ENCODE measurements at places on chromosomes 3 and 15.

DNA sequence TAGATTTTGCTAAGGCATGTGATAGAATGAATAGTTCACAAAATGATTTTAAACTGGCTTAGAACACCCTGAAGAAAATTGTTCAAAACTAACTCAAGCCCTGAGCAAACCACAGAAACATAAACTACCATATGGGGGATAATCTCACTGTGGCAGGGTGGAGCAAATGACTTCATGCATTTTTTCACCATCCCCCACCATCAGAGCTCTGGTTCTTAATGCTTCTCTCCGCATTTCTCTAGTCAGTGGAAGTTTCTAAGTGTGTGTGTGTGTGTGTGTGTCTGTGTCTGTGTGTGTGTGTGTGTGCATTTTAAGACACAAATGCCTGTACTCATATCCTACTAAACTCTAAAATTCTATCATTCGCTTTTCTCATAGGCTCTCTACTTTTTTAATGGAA lies 107.1 kb upstream of the PHLDB2 start:
- DNase-seq = no peak

- DNase-seq = no peak
Observed at GRCh38 chr3:23219552-23219951, 16.4 kb downstream of the UBE2E2 start.

GRCh38 chr3:33437556-33438283 lies 2.5 kb downstream of the UBP1 start:
- no peak for DNase-seq

DNA sequence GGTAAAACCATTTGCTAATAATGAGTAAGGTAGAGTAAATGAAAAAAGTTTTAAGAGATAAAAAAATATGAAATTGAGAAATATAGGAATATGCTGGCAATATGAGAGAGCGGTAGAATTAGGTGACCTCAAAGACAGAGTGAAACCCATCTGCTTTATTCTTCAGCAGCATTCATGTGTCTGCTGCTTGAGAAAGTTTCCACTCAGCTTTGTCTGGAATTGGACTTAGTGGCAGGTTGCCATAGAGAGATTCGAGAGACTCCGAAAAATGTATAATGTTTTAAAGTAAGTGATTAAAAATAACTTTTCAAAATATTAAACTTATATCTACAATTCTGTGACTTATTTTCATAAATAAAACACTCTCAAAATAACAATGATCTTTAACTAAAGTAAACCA lies 5.0 kb downstream of the SUCNR1 start:
- DNase-seq = no peak

DNA sequence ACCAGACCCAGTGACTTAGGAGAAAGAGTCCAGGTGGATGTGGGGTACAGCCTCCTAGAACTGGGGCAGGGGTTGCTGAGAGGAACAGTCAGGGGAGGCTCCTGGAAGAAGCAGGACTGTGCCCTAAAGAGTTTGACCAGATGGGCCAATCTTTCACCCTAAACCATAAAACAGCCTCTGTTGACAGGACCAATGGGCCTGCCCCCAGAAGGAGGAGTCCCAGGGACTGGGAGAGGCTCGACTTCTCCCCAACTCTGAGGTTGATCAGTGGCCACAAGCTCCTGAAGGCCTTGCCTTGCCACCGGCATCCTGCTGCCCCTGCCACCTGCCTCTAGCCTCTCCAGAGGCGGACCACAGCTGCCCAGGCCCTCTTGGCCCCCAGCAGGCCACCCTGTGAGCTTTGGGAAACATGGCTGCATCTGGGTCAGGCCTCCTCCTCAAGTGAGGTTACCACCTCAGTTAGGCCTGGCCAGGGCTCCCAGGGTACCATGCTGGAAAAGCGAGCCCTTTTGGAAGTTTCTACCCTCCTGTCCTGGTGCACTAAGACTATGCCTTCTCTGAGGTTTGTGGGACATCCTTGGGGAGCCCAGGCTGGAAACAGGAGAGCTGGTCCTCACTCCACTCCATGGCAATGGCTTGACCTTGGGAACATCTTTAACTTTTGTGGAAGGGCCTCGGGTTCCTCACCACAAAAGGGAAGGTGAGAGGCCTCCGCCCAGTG lies 2.8 kb downstream of the VIPR1 start:
- DNase-seq = no peak

DNA sequence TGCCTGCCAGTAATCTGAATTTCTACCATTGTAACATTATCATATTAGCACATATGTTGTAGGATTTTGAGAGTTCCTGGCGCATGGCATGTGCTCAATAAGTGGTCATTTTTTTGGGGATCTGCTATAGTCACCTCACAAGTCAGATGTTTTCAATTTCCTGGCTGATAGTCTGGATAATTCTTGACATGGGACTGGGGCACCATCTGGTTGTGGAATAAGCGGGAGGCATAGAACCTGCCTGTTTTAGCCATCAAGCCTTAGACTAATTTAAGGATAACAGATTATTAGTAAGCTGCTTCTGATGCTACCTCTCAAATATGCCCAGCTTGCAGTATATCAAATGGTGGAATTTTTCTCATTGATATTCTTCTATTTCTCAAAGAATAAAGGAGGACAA lies 39.1 kb downstream of the GASK1A start:
- DNase-seq = no peak

GRCh38 chr3:167884481-167884880 lies 149.0 kb downstream of the SERPINI1 start:
- no peak for DNase-seq

GRCh38 chr3:111989061-111989678 lies 9.6 kb upstream of the TAGLN3 start:
- DNase-seq = no peak

DNA sequence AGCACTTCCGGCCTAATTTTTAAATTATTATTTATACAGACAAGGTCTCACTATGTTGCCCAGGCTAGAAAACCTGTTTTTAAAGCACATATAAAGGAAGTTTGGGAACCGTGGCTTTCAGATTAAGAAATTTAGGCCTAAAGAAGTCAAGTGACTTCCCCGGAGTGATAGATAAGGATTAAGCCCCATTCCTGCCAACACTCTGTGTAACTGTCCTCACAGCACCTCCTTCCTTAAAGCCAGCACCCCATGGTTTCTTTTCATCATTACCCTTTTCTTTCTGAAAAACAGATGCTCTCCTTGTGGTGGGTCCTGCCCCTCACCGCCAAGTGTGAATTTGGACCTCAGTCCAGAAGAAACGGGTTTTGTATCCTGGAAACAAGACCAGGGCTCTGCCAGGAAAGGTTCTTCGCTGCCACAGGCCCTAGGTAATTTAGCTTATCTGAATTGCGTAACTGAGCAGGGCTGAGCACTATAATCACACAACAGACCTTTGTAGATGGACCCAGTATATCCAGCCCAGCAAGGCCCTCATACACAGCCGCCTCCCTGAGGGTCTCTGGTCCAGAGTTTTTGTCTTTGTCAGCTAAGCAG lies 231.3 kb downstream of the PLCL2 start:
- no peak for DNase-seq

DNA sequence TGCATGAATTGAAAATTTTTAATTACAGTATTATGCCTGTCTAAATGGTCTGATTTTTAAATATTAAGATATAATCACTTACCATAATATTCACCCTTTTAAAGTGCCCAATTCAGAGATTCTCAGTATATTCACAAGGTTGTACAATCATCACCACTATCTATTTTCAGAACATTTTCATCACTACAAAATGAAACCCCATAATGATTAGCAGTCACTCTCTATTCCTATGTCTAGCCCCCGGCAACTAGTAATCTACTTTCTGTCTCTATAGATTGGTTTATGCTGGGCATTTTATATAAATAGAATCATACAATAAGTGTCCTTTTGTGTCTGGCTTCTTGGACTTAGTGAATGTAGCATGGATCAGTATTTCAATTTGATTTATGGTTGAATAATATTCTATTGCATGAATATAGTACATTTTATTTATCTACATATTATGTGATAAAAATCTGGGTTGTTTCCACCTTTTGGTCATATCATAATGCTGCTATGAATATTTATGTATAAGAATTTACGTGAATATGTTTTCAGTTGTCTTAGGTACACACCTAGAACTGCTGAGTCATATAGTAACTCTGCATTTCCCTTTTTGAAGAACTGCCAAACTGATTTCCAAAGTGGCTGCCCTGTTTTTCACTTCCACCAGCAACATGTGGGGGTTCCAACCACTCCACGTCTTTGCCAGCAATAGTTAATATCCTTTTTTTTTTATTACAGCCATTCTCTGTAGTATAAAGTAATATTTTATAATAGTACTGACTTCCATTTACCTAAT lies 485.7 kb upstream of the ZNF385D start:
- no peak for DNase-seq

- no peak for DNase-seq
Observed at GRCh38 chr15:63677778-63678177, 80.6 kb downstream of the FBXL22 start.

DNA sequence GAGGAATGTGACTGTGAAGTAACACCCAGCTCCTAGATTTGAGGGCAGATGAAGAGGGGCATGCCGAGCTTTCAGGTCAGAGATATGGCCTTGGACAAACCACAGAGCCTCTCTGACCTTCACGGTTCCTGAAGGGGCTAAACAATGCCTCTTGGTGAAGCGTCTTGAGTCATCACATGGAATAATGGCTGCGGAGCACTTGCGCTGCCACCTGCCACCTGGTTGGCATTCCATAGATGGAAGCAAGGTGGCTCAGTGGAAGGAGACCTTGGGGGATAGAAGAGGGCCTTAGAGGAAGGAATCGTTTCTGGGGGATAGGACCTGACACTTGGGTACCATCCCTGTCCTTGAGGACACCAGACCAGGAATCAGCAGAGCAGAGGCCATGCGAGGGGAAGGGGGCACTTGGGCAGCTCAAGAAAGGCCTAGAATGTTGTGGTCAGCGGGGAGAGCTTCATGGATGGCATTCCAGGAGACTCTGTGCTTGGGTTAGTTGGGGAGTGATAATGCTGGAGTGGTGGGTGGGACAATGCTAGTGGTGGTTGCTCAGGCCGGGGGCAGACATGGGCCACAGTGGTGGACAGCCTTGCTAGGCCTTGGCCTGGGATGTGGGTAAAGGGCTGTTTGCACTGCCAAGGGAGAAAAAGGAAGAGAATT lies 12.6 kb downstream of the MRAS start:
- DNase-seq = no peak

- no peak for DNase-seq
Observed at GRCh38 chr3:42277676-42278075, 11.7 kb upstream of the CCK start.

GRCh38 chr15:45795440-45796069 lies 160.7 kb downstream of the SQOR start:
- no peak for DNase-seq

GRCh38 chr3:137180220-137180619 lies 222.4 kb downstream of the IL20RB start:
- no peak for DNase-seq

DNA sequence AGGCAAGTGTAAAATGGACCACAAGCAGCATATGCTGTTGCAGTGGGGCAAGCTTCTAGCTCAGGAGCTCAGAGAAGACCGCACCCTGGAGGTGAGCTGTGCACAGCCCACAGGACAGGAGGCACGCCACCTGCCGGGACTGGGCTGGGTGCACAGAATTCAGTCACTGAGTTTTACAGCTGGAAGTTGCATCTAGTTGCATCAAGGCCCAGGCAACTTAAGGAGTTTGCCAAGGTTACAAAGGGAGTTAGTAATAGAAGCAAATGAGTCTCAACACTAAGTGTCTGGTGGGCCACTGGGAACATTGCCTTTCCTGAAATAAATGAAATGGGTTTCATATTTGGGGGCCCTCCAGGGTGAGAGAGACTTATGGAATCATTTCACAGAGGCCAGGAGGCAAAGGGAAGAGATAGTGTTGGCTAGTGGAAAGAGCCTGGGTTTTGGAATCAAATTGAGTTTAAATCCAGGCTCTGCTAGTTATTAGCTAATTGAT lies 36.0 kb upstream of the TIMP4 start:
- peak; percentile 40 for DNase-seq

DNA sequence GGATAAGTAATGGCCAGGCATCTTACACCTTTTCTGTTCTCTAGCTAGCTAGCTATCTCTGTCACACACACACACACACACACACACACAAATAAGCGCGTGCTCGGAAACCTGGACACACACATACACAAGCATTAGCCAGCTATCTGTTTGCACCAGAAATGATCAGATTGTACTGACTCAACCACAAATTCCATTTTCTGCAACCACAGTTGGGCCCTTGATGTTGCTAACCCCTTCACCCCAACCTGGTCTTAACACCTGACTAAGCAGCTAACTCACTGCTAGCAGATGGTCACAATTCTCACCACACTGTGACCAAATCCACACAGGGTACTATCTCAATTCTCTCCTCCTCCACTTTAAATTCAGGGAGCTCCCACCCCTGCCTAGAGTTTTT lies 183.0 kb upstream of the THBS1 start:
- DNase-seq = no peak

DNA sequence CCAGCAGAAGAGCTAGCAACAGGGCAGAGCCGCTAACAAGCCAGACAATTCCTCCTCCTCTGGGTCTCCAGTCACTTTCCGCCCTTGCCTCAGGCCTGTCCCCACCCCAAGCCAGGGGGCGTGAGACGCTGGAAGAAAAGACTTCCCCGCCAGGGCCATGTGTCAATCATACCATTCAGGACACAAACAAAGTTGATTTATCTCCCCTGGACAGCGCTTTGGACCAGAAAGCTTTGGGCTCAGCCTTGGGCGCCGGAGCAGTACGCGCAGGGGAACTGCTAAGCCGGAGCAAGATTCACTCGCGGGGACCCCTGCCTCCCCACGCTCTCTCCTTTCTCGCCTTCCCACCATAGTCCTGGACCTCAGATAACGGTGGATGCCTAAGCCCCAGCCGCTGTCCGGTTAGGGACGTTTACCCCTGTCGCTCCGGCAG lies 479 bp downstream of the LRRC2 start:
- DNase-seq = no peak

- DNase-seq = no peak
Observed at GRCh38 chr15:48929661-48930060, 34.1 kb downstream of the SHC4 start.

GRCh38 chr15:50330921-50331320 lies 24.1 kb downstream of the GABPB1 start:
- no peak for DNase-seq

GRCh38 chr3:102104033-102104432 lies 254.7 kb downstream of the NFKBIZ start:
- no peak for DNase-seq

GRCh38 chr3:147356909-147357900 lies 49.1 kb downstream of the ZIC4 start:
- DNase-seq = no peak

DNA sequence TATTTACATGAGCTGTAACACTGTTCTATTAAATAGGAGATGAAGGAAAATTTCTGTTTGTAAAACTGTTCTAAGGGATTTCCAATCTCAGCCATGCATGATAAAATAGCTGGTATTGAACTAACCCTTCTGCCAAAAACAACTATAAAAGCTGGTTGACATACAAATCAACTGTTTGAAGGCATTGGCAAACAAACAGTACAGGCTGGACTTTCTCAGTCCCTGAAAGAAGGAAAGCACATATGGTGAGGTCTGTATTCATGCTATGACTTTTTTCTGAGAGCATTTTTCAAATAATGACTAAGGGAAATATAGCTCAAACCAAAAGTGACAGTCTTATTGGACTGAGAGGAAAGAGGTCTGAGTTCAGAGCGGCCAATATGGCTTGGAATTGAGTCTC lies 117.0 kb upstream of the CCDC54 start:
- DNase-seq = no peak

GRCh38 chr15:62462268-62462667 lies 297.2 kb upstream of the C2CD4B start:
- DNase-seq = no peak
